Kasumi-1 (cell line): ENCODE measurements at places on chromosomes 4 and X.

DNA sequence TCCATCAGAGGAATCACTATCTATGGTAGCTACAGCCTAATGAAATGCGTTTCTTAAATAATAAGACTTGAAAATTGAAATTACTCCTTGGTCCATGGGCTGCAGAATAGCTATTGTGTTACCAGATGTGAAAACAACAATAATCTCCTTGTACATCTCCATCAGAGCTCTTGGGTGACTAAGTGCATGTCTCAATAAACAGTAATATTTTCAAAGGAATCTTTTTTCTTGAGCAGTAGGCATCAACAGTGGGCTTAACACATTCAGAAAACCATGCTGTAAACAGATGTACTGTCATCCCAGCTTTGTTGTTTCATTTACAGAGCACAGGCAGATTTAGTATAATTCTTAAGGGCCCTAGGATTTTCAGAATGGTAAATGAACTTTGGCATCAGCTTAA, 67.3 kb downstream of the GLUD2 start:
- DNase-seq, result no peak

GRCh38 chr4:83758285-83758684, 222.4 kb downstream of the GPAT3 start:
- DNase-seq, result no peak

DNA sequence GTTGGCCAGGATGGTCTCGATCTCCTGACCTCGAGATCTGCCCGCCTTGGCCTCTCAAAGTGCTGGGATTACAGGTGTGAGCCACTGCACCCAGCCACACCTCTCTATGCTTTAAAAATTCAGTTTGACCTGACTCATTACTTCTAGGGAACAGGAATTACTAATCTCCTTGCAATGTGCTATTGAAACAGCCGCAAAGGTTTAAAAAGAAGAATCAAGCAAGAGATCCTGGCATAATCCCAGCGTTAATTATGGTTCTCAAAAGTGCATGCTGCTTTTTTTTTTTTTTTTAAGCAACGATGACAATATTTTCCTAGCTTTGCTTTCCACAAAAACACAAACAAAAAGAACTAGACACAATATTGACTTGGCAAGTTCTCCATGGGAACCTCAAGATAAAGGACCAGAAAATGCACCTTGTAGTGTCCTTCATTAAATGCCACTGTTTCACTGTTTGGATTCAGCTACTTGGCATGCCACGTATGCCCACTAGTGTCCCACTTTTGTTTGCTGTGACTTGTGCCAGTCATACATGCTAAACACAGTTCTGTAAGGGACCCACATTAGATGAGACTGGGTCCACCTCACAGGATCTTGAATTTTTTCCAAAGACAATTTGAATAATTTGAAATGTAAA, 112.6 kb upstream of the PPARGC1A start:
- no peak for DNase-seq

GRCh38 chrX:102745513-102745856, 24.9 kb downstream of the GPRASP3 start:
- no peak for DNase-seq

- DNase-seq, result no peak
Measured at GRCh38 chrX:103520386-103520785, 1.1 kb upstream of the RAB40A start.

GRCh38 chr4:37682701-37683401, 3.3 kb downstream of the RELL1 start:
- peak; percentile 27 for DNase-seq

DNA sequence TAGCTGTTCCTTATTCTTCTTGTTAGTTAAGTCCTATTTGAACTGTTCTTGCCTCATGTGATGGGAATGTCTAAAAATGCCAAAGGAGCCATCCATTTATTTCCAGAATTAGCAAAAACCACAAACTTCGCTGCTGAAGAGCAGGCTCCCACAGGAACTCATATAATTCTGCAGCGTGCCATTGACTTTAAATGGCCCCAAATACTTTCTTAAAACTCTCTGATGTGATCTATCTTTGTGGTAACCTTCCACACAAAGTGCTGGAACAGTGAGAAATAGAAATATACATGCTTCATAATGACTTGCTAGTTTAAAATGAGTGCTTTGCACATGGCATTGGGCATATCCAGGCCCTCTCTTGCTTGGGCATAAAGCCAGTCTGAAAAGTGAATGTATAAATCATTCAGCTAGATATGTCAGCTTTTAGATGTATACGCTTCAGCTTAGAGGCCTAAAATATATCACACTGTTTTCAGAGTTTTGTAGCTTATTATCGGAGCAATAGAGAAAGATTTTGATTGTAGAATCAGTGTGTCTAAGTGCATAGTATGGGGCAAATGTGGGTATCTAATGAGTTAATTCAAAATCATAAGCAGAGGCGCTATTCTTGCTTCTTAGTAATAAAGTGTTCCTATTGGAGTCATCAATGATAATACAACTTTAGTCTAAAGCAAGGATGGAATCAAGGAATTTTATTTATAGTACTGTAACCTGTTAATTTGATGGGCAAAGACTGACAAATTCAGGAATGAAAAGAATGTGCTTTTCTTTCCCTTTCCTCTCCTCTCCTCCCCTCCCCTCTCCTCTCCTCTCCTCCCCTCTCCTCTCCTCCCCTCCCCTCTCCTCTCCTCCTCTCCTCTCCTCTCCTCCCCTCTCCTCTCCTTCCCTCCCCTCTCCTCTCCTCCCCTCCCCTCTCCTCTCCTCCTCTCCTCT, 392.2 kb upstream of the ZFP42 start:
- no peak for DNase-seq

- peak; percentile 38 for DNase-seq
Measured at GRCh38 chrX:102934624-102935023, 2.4 kb upstream of the RAB40AL start.

- peak; percentile 25 for DNase-seq
Measured at GRCh38 chrX:53682885-53683555, 3.5 kb downstream of the HUWE1 start.

- no peak for DNase-seq
Measured at GRCh38 chr4:499567-499966, 557 bp downstream of the PIGG start.

DNA sequence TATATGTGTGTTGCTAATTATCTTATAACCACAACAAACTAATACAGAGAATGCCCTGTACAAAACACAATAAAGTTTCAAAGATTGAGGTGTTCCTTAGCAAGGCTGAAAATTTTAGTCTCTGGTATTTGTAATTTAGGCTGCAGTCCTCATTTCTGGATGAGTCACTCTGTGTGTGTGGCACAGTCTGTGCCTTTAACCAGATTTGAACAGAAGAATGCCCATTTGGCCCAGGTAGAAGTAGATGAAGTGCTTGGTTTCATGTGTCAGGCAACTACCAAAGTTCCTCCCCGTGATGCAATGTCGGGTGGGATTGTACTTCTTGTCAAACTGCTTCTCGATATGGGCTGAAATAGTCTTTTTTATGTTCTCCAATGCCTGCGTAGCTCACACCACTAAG, 91.6 kb upstream of the H2AZ1 start:
- no peak for DNase-seq

- DNase-seq, result peak; percentile 70
Measured at GRCh38 chr4:110197529-110198042, 829 bp downstream of the ELOVL6 start.

DNA sequence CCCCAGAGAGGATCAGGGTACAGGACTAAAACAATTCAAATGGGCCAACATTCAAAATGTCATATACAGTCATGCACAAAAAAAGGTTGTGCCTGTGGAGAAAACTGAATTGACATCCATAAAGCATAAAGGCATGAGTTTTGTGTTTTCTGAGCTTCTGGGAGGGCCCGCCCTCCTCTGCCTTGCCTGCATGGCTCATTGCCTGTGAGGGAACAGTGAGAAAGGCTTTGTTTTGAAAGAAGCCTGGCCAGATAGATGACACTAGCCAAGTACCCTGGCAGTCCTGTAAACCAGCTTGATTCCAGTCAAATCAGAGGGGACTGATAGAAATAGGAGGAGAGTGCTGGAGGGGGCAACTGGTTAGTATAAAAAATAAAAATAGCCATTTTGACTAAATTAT, 194.3 kb downstream of the KIT start:
- DNase-seq, result no peak

- no peak for DNase-seq
Measured at GRCh38 chr4:185566972-185567371, 31.7 kb upstream of the PDLIM3 start.

- DNase-seq, result no peak
Measured at GRCh38 chrX:23981711-23982110, 45.3 kb downstream of the KLHL15 start.

DNA sequence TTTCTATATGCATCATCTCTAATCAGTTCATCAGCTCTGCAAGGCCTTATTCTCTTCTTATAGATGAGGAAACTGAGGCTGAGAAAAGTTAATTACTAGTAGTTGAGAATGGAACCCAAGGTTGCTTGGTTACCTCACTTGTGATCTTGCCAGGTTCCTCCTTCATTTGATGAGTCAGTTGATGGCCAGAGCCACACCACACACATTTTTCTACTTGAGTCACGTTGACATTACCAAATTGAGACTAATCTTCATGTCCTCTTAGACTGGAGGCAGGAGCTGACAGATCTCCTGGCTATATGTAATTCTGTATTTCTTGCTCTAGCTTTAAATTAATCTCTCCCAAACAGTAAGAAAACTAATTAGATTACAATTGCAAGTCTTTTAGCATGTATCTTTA, 428.4 kb downstream of the AFF2 start:
- DNase-seq, result no peak

GRCh38 chr4:13944095-13944511, 316.6 kb upstream of the BOD1L1 start:
- no peak for DNase-seq

- DNase-seq, result no peak
Measured at GRCh38 chr4:54213761-54214160, 15.3 kb upstream of the PDGFRA start.

DNA sequence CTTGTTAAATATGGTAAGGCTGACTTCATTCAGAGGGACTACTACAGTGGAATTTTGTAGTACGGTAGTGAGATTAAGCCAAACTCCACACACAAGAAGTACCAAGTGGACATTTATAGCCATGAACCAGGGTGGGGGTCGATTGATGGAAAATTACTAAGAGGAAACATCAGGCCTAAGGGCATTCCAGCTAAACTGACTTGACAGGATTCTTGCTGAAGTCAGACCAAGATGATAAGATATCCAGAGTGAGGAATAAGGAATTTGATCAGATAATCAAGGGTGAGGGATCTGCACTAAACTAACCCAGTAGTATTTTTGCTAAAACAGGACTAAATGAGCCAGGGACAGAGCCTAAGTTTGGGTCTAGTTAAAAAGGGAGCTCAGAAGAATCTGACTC, 597.5 kb downstream of the RPA4 start:
- no peak for DNase-seq

DNA sequence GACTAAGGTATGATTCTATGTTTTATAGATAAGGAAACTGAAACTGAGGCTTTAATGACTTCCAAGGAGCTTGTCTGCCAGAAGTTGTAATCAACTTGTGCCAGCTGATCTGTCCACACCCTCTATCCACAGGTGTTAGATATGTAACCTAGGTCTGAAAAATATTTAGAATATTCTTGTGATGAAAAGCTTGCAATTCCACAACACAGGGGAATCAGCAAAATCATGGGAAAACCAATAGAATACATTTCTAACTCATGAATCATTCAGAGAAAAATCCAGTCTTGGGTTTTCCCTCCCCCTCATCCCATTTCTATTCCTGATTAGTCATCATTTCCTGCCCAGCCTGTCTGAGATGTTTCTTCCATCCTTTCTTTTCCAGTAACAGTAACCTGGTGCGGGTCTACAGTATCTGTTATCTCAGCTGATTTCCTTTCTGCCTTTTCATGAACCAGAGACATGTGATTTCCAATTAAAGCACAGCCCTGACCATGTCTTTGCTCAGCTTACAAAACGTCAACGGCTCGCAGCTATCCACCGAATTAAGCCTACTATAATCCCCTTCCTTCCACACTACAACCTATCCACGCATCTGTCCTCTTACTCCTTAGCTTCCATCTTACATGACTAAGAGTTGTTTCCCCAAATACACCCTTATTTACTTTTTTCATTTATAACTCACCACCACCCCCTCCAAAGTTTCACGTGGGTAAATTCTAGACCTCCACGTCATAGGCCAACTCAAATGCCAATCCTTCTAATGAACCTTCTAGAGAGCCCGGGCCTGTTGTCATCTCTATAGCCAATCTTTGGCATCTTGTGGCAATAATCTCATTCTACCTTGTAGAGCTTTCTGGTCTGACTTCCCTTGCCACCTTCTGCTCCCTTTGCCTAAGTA, 961 bp upstream of the NOCT start:
- peak; percentile 31 for DNase-seq

DNA sequence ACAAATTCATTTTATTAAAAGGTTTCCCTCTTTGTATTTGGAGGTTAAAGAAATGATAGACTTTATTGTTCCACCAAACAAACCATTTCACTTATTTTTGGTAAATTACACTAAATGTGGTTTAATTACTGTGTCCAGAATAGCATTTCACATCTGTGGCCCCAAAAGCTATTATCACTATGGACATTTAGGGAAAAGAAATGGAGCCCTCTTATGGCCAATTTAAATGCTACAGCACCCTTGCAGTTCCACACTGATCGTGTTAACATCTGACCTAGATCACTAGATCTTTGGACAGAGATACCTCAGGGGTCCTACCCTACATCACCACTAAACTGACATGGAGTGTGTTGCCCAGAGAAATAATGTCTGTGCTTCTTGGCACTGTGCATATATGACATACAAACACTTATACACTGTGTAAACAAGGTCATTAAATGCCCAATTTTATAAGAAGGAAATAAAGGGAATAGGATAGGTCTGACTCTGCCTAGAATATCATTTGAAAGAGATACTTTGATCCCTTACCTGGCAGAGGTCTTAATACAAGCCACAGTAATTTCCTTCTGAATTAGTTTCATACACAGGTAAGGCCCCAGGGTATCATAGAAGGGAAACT, 163.9 kb downstream of the KDR start:
- peak; percentile 98 for DNase-seq

- DNase-seq, result no peak
Measured at GRCh38 chr4:121675715-121676114, 21.1 kb downstream of the ANXA5 start.

DNA sequence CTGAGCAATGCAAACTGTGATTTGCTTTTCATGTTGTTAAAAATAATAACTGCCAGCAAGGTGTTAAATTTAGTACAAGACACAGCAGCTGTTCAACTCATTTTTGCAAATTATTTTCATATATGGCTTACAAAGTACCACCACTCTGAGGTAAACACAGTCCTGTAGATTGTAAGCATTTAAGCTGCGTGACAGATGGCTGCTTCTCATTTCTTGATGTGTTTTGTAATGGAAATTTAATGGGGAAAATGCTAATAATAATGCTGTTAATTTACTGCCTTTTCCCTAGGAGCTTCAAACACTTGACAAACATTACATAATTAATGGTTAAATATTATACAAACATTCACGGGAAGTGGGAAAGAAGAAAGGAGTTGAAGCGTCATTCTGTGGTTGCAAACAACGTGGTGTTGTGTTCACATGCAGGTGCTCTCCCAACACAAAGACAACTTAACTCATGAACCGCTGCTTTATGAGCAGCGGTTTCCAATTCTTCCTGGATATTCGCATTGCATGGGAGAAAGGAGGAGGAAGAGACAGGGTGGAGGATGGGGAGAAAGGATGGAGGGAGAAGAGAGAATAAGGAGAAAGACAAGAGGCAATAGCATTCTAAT, 236.8 kb upstream of the VCX start:
- no peak for DNase-seq
